ENCODE measurements at places on chromosomes 5 and 9. TPM values are rescaled to one million over a fixed set of nuclear protein-coding genes. Genes with fewer than 3 reads are reported as not detected.

DNA sequence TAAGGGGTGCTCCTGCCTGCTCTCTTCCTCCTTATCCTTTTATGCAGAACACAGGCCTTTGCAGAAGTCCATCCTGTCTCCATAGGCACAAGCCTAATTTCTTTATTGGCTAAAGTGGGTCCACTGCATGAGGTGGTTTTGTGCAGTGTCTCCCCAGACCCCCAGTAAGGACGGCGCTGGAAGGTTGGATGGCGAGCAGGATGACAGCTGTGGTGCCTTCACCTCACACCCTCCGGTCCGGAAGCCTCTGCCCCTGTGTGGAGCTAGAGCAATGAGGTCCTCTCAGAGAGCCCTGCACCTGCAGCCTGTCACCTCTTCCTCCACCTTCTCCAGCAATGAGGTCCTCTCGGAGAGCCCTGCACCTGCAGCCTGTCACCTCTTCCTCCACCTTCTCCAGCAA, 393.7 kb upstream of the IRX1 start:
- no peak overlapping the region for H3K27ac ChIP-seq
- H3K4me1 ChIP-seq, result no peaks in the 10 kb centered on the region
- no peak for DNase-seq
- H3K4me3 ChIP-seq, result no peak overlapping the region

DNA sequence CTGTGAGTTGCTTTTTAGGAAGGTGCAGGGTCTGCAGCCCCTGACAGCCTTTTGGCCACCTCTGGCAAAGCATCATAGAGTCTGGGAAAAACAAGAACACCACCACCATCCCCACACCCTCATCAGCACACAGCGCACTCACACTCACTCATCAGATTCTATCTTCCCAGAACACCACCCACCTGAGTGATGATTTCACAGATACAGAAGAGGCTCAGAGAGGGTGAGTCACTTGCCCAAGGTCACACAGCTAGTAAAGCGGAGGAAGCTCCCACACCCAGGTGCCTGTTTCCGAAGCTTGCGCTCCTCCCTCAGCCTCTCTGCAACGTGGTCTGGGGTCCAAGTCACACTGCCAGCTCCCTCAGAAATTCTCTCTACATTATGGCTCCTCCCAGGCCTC, 41.8 kb upstream of the HRH2 start:
- no peak overlapping the region for H3K27ac ChIP-seq
- no peak overlapping the region for H3K4me3 ChIP-seq
- no peaks in the 10 kb centered on the region for H3K36me3 ChIP-seq
- H3K4me1 ChIP-seq, result no peaks in the 10 kb centered on the region
- H3K27me3 ChIP-seq, result peaks cover 6% of the 10 kb centered on the region
- DNase-seq, result no peak

- H3K27ac ChIP-seq, result peak within 1 kb of the TSS; percentile 79
- no peaks in the 10 kb centered on the region for H3K27me3 ChIP-seq
- H3K36me3 ChIP-seq, result no peaks in the 10 kb centered on the region
- peak within 1 kb of the TSS; percentile 80 for H3K4me3 ChIP-seq
Measured at GRCh38 chr9:137459152-137459600, at the start of gene NSMF. Gene NSMF (minus strand): TSS chr9:137459334. CDS start chr9:137459102, 232 bp downstream.

The IL31RA gene
- total RNA-seq, result 0.24 TPM

- no peaks in the 10 kb centered on the region for H3K4me1 ChIP-seq
- H3K4me3 ChIP-seq, result no peak overlapping the region
- H3K36me3 ChIP-seq, result no peaks in the 10 kb centered on the region
- DNase-seq, result no peak
- no peak overlapping the region for H3K27ac ChIP-seq
- H3K27me3 ChIP-seq, result no peaks in the 10 kb centered on the region
Measured at GRCh38 chr9:124813041-124813440, 36.1 kb downstream of the OLFML2A start.

The C5orf34 gene
- total RNA-seq, result 15.0 TPM

DNA sequence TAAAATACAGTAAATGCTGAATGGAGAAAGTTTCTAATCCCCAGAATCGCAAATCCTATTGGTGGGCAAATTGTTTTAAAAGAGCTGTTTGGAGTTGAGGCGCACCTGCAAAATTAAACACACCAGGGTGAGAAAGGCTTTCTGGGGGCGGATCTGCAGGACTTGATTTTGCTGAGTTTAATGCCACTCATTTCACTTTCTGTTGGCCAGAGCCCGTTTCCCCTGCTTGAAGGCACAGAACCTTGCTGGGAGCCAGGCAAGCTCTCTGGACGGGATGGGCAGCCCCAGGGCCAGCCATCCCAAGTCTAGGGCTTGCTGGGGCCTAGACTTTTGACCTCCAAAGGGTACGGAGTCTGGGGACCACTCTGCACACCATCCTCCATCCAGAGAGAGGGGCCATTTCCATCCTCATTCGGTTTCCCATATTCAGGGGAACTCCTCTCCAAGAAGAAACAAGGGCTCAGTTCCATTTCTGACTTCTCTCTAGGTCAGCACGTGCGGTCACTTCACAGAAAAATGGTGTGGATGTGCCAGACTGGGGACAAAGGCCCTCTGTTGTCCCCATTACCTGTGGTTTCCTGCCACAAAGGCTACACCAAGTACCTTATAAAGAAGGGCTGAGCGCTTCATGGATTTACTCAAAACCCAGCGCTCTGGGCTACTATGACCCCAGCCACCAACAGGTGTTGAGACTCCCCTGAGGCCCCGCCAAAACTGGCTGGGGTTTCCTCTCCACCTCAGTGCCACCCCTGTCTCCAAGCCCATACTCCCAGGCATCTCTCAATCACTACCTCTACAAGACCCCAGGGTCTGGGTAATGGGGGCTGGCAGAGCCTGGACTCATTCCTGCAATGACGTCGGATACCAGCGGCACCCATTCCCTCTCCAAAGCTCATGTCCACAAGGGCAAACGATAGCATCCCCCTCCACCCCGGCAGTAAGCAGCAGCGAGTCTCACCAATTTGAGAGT, 170.0 kb downstream of the AUH start:
- no peaks in the 10 kb centered on the region for H3K27me3 ChIP-seq
- H3K27ac ChIP-seq, result no peak overlapping the region
- peaks cover 20% of the 10 kb centered on the region for H3K4me1 ChIP-seq
- no peak for DNase-seq

DNA sequence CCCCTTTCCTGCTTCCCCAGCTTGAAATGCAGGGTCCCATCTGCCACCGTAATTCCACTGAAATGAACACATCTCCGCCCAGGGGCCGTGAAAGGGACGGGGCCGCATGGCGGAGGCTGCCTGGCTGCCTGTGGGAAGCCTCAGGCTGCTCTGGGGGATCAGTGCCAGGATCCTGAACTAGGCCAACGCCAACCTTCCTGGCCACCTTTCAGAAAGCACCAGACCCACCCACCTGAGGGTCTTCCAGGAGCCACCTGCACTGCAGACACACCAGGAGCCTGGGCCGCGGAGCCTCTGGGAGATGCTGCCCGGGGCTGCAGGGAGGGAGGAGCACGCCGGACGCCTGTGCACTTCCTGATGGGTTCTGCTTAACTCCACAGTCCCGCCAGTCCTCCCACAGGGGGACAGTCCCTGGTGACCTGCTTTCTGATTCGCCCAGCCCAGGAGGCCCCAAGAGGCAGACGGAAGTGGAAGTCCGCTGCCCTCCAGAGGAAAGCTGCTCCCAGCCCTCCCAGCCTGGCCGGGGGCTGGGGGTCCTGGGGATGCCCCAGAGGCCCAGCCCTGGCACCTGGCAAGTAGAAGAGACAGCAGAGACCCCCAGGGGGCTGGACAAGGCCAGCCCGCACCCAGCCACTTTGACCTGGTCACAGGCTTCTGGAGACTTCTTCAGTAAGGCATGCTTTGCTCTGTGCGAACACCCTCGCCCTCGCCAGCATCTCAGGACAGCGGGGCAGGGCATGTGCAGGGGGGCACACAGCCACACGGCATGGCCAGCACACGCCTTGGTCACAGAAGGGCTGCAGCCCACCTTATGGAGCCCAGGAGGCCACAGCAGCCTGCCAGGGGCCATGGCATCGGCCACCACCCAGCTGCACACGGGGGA, at the start of gene CARD9:
CARD9 (minus strand) TSS at position 370 of the 883 bp plus-strand sequence. CDS start 1,591 bp downstream, outside the sequence.
- H3K27ac ChIP-seq, result peak within 1 kb of the TSS; percentile 37
- no peaks in the 10 kb centered on the region for H3K36me3 ChIP-seq
- no peak within 1 kb of the TSS for H3K4me3 ChIP-seq
- no peaks in the 10 kb centered on the region for H3K4me1 ChIP-seq
- no peak for DNase-seq

- no peak for DNase-seq
- peaks cover 20% of the 10 kb centered on the region for H3K4me1 ChIP-seq
- H3K4me3 ChIP-seq, result peak overlapping the region; percentile 9
Measured at GRCh38 chr5:80246001-80246758, 9.7 kb downstream of the SERINC5 start.

GRCh38 chr5:161446655-161447054, 99.9 kb downstream of the GABRB2 start:
- H3K27ac ChIP-seq, result no peak overlapping the region
- H3K4me1 ChIP-seq, result no peaks in the 10 kb centered on the region
- H3K4me3 ChIP-seq, result no peak overlapping the region
- H3K27me3 ChIP-seq, result no peaks in the 10 kb centered on the region
- DNase-seq, result no peak

DNA sequence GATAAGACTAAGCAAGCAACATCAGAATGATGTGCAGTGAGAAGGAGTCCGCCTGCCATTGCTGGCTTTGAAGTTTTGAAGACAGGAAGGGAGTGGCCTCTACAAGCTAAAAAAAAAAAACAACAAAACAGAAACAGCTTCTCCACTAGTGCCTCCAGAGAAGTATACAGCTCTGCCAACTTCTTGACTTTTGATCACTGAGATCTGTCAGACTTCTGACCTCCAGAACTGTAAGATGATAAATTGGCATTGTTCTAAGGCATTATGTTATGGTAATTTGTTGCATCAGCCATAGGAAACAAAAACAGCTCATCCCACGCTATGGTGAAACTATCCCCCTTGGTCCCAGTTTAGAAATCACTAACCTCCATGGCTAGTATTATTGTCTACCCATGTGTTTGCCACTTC, 131.0 kb upstream of the VCAN start:
- H3K27ac ChIP-seq, result no peak overlapping the region
- no peaks in the 10 kb centered on the region for H3K27me3 ChIP-seq
- no peaks in the 10 kb centered on the region for H3K36me3 ChIP-seq

DNA sequence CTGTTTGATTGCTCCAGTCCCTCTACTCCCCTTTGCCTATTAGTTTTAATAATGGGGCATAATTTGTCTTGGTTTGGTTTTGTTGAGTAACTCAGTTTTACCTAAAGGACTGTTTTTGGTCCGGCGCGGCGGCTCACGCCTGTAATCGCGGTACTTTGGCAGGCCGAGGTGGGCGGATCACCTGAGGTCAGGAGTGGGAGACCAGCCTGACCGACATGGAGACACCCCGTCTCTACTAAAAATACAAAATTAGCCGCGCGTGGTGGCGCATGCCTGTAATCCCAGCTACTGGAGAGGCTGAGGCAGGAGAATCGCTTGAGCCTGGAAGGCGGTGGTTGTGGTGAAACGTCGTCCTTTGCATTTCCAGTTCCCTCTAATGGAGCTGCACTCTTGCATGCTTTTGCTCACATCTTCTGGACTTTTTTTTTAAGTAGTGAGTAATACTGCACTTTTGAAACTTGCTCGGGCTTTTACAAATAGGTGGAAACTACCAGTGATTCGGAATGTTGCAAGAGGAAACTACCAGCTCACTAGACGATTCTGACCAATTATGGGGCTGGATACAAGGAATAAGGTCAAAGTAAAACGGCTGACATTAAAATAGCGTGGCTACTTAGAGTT, 721 bp upstream of the MAML1 start:
- H3K4me1 ChIP-seq, result peaks cover 10% of the 10 kb centered on the region
- peak overlapping the region; percentile 91 for H3K4me3 ChIP-seq
- peaks cover 49% of the 10 kb centered on the region for H3K36me3 ChIP-seq
- no peaks in the 10 kb centered on the region for H3K27me3 ChIP-seq

DNA sequence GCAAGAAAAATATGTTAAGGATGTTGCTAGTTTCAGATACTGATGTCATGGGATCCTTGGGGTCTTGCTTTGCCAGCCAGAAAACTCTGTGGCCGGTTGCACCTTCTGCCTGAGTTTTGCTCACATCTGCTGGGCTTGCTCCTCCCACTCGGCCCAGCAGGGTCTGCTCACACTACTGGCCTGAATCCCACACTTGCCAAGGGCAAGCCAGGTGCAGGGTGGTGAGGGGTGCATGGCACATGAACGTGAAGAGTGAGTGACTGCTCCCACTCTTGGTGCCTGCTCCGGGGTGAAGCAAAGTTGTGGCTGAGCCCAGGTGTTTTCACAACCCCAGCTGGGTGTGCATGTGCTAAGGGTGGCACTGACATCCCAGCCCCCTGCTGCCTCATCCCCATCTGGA, 83.1 kb upstream of the STARD4 start:
- H3K27me3 ChIP-seq, result no peaks in the 10 kb centered on the region
- no peaks in the 10 kb centered on the region for H3K36me3 ChIP-seq
- no peak for DNase-seq
- H3K27ac ChIP-seq, result no peak overlapping the region
